NCI-H226 (cell line): ENCODE measurements at places on chromosomes 7 and 10.

DNA sequence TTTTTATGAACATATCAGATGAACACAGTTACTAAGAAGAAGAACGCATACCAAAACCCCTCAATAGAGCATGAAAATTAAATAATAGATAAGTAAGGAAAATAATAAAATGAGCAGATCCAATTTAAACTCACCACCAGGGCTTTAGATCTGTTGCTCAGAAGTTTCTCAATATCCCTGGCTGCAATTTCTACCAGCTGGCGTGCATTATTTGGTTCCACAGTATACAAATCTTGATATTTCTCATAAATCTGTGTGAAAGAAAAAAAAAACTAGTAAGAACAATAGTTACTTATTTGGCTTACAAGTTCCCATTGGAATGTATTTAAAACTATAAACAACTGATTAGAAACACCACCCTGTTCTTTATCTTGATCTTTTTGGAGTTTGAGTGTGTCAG lies 108.6 kb downstream of the CACNA2D1 start:
- no peak for DNase-seq

- no peak for DNase-seq
These were observed 482.6 kb upstream of the SEMA3A start for GRCh38 chr7:84677117-84677732.

- peak; percentile 90 for DNase-seq
These were observed 268.3 kb downstream of the SNX13 start for GRCh38 chr7:17671956-17672355.

DNA sequence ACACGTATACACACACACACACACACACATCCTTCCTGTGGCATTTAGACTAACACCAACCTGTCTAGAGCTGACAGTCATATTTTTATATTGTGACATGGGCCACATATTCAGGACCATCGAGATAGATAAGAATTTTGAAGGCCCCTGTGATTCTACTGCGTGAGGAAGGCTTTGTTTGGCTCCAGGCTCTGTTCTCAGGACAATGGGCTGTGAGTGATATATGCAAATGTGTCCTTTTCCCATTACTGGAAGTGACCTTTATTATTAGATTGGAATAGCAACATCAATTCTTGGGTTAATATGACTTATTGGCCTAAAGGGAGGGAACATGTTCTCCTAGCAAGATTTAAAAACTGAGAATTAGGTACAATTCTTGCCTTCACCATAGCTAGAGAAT lies 156.1 kb downstream of the SPAG6 start:
- no peak for DNase-seq

DNA sequence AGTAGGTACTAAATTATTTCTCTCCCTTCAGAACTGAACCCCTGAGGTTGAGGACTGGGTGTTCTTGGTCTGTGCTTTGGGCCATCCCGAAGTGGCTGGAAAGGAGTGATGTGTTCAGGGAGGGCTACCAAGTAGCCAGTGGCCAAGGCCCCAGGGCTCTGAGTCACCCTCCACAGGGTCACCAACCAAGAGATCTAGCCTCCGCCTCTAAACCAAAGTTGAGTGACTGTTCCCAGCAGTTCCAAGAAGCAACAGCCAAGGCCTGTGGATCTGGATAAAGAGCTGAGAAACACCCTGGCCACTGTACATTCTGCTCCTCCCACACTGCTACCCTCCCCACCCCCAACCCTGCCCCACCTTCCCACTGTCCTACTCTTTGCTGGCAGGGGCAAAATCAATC lies 35.5 kb upstream of the KCNMA1 start:
- DNase-seq, result no peak

- DNase-seq, result no peak
These were observed 184.6 kb downstream of the KCNMA1 start for GRCh38 chr10:77452952-77453564.

DNA sequence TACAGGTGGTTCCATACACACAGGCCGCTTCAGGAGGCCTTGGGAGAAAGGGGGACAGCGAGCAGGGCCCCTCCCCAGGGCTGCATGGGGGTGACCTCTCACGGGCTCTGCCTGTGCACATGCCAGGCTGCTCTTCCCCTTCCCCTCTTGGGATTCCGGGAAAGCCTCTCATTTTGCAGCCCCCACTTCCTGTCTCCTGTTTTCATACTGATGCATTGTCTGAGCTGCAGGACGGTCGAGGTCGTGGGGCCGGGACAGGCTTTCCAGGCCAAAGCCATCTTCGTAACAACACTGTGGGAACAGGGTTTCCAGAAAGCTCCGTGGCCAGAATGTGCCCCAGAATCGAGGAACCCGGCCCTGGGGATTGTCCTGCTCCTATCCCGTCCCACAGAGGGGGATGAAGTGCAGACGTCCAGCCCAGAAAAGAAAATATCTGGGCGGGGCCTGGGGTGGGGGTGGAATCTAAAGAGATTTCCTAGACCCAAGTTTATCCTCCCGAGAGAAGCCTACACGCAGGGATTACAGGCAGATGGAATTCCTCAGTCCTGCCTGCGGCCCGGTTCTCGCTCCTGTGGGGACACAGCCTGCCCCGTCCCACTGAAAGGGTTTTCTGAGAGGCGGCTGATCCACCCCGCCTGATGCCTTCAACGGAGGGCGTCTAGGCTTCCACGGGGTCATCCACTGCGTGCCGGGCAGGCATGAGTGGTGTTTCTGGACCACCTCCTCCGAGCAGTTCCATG lies 29.5 kb upstream of the DNAAF5 start:
- no peak for DNase-seq

DNA sequence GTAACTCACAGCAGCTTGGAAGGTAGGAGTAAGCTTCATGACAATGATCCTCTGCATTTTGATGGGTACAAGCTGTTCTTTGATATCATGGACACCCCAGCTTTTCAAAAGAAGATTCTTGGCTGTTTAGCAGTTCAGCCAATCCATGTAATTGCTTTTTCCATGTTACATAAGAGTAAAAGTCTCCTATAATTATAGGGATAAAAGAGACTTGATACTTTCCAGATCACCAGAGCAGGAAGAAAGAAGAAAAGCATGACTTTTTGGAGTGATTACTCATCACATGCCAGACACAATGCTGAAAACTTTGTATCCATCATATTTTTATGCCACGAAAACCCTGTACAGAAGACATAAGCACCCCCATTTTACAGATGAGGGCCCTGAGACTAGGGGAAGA lies 1049.7 kb downstream of the NRG3 start:
- no peak for DNase-seq

DNA sequence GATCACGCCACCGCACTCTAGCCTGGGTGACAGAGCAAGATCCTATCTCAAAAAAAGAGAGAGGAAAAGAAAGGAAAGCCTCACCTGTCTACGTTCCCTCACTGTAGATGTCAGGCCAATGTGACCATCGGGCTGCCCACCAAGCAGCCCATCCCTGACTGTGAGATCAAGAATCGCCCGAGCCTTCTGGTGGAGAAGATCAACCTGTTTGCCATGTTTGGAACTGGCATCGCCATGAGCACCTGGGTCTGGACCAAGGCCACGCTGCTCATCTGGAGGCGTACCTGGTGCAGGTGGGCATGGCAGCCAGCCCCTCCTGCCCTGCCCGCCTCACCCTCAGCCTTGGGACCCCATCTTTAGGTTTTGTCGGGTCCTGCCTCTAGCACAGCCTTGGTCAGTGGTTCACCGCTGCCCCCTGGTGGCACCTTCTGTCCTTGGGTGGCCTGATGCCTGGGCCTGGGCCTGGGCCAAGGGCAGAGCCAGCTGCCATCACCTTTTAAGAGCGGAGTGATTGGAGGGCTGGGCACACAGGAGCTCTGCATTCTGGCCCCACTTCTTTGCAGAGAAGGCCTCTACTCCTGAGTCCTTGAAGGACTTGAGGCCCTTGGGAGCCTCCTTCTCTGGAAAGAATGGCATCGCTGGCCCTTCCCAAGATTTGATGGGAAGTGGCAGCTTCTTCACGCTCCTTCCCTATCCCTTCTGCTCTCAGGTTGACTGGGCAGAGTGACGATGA lies 14.4 kb upstream of the AHCYL2 start:
- DNase-seq, result peak; percentile 22
